ENCODE measurements at places on chromosomes 1 and 21.

GRCh38 chr1:10538646-10539355, 64.1 kb downstream of the PEX14 start:
- no peak for DNase-seq

DNA sequence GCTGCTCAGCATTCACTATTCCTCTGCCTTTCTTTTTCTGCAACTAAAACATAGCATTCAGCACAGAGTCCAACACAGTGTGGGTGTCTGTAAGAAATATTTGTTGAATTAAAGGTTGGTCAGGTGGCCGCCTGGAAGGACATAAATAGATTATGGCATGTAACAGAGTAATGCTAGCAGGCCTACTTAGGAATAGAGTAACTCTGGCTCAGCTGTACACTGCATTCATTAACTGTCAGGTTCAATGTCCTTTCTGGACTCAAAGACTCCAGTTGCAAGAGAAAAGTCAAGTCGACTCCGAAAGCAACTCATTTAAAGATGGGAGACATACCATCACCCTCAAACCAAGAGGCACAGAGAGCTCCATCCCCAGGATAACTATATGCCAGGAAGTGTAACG, 116.0 kb downstream of the LMX1A start:
- no peak for DNase-seq

GRCh38 chr1:240363315-240363714, 248.6 kb downstream of the GREM2 start:
- no peak for DNase-seq

DNA sequence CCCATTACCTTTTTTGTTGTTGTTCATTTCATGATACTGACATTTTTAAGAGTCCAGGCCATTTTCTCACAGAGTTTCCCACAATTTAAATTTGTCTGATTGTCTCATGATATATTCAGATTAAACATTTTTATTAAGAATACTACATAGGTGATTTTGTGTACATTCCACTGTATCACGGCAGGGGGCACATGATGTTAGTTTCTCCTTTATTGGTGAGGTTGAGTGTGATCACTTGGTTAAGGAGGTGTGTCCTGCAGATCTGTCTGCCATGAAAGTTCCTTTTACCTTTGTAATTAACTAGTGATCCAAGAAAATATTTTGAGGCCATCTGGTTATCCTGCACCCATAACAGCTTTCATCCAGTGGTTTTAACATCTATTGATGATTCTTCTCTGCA, 11.8 kb downstream of the RTCA start:
- DNase-seq, result peak; percentile 10

GRCh38 chr1:110002695-110003094, 18.1 kb downstream of the AHCYL1 start:
- no peak for DNase-seq

GRCh38 chr1:24236789-24237371, 49.8 kb upstream of the IFNLR1 start:
- DNase-seq, result no peak

- no peak for DNase-seq
Measured at GRCh38 chr1:7444363-7444762, 326.7 kb upstream of the VAMP3 start.

- no peak for DNase-seq
Measured at GRCh38 chr21:28742527-28742926, 250.2 kb downstream of the LTN1 start.

GRCh38 chr1:39632682-39633417, 6.6 kb downstream of the HEYL start:
- no peak for DNase-seq

- DNase-seq, result no peak
Measured at GRCh38 chr1:65827346-65827745, 34.7 kb downstream of the PDE4B start.

DNA sequence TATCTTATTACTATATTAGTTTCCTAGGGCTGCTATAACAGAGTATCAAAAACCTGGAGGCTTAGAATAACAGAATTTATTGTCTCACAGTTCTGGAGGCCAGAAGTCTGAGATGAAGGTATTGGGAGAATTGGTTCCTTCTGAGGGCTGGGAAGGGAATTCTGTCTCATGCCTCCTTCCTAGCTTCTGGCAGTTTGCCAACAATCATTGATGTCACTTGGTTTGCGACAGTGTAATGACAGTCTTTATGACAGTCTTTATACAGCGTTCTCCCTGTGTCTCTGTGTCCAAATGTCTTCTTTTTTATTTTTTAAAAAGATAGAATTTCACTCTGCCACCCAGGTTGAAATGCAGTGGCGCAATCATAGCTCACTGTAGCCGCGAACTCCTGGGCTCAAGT, 15.8 kb upstream of the CENPF start:
- no peak for DNase-seq

DNA sequence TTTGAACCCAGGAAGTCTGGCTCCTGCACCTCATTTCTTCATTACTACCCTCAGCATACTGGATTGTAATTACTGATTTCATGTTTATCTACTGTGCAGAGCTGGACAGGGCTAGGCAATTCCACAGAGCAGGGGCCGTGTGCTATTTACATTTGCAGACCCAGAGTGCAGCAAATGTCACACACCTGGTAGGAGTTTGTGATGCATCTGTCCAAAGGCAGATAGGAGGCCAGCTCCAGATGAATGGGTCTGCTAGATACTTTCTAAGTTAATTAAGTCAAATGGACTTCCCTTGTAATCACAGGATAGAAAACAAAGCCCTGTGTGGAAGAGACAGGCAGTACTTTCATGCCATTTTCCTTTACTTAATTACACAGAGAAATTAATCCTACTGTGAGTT, 46.2 kb downstream of the PGBD5 start:
- DNase-seq, result no peak

- no peak for DNase-seq
Measured at GRCh38 chr1:107943694-107944093, 21.3 kb downstream of the VAV3 start.

DNA sequence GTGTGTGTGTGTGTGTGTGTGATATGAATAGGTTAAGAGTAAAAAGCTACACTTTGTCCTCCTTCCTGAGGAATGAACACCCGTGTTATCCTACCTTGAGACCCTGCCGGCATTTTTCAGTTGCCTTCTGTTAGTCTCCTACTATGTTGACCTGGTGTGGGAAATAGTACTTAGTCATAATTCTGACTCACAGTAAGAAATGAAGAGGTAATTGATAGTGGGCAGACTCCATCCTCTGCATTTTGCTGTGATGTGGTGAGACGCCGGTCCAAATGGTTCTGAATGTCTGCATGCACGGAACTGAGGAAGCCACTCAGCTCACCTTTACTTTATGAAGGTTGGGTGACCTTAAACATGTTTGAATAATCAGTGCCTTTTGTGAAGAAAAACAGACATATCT, 12.6 kb downstream of the CD101 start:
- no peak for DNase-seq

DNA sequence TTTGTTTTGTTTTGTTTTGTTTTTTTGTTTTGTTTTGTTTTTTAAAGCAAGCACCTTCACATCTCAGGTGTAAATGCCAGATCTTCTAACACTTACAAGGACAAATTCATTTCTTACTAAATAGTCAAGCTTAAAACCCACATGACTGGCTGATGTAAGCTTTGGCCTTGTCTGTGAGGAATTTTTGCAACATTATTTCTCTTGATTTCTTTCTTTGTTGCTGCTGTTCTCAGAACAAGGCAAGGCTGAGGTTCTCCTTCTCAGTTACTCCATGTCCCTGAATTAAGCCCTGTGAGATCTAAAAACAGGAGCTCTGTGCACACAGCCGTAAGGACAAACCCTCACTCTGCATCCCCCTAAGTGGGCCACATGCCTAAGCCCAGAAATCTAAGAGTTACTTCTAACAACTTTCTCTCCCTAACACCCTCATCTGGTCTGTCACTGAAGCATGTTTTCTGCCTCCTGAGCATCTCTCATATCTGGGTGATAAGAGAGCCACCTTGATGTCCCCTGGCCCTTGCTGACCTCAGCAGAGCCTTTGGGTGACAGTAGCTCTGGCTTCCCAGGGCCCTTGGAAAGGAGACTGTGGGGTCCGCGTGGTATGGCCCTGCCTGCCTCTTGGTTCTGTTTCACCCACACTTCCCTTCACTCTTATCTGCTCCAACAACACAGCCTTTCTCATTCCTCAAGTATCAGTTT, 81.2 kb upstream of the HOOK1 start:
- DNase-seq, result no peak

DNA sequence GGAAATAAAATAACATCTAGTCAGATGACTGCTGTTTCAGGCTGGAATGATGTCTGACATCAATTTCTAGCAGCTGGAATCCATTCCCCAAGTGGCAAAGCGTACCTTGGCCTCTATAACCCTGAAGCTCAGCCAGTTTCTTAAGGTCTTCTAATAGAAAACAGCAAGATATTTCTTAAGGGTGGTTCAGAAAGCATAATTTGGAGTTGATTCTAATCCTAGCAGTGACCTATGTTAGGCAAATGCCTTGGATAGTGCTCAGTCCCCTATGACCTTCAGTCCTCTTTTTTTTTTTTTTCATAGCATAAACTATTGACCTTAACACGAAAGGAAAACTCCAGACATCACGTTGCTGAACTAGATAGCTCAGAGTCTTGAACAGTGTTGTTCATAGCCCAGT, 56.5 kb downstream of the LAMC2 start:
- DNase-seq, result no peak

DNA sequence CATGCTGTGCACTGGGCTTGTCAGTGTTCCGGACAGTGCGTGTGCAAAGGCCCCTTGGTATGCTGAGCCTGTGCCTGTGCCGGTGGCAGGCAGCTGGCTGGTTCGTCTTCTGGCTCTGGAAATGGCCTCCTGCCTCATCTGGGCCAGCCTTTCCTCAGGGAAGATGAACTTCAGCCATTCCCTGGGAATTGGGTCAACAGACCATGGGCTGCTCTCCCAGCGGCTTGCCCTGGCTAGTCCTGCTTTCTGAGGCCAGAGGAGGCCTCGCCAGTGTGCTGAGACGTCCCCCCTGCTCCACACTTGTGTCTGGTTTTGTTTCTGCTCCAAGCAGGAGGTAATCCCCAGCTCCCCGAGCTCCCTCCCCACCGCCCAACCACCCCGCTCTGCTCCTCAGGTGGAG, 32.6 kb upstream of the RD3 start:
- DNase-seq, result no peak

- DNase-seq, result no peak
Measured at GRCh38 chr1:6171548-6172124, 8.5 kb downstream of the CHD5 start.

DNA sequence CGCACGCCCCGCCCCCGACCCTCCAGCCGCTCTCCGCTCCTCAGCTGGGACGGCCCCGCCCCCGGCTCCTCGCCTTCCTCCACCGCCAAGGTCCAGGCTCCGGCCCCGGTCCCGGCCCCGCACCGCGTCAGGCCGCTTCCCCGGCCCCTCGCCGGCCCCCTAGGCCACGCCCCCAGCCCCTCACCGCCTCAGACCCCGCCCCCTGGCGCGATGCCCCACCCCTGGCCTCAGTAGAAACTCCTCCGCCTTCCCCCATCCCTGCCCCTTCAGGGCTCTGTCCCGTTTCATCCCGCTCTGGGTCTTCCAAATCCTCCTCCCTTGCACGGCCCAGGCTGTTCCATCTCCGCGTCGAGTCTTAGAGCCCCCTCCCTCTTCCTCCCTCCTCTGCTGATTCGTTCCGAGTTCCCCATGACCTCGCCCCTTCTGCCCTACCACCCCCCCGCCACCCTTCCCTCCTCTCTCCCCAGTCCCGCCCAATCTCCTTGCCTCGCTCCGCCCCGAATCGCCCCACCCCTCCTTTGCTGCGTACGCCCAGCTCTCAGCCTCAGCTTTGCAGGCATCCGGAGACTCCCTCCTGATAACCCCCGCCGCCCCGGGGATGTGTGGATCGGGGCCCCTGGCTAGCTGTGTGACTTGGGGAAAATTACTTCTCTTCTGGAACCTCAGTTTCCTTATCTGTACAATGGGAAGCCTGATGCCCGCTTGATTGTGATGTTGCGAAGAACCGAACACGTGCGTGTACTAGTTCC, 448 bp upstream of the ASAP3 start:
- peak; percentile 82 for DNase-seq

DNA sequence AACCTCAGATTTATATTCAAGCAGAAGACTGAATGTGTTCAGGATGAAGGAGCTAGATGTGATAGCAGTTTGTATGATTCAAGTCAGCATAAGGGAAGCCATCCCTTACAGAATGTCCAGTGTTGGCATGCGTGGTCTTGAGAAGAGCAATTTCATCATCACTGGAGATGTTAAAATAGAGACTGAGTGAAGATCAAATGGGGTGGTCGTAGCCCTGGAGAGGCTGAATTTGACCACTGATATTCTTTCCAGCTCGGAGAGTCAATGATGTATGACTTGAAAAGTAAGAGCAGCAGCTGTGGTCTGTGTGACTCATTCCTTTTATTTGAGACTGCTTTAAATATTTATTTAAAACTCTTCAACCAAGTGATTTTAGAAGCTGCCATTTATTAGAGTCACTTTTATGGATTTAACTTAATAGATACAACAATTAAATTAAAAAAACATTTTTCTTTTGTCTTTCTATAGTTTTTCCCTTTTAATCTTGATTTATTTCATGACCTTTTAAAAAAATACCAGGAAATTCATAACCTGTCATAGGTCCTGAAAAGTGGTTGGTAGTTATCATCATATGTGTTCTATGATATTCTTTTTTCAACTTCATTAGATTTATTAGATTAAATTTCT, 15.5 kb downstream of the FMN2 start:
- DNase-seq, result no peak

- no peak for DNase-seq
Measured at GRCh38 chr21:25558123-25558522, 49.2 kb downstream of the MRPL39 start.

GRCh38 chr1:200982071-200982945, 41.2 kb downstream of the KIF21B start:
- no peak for DNase-seq

DNA sequence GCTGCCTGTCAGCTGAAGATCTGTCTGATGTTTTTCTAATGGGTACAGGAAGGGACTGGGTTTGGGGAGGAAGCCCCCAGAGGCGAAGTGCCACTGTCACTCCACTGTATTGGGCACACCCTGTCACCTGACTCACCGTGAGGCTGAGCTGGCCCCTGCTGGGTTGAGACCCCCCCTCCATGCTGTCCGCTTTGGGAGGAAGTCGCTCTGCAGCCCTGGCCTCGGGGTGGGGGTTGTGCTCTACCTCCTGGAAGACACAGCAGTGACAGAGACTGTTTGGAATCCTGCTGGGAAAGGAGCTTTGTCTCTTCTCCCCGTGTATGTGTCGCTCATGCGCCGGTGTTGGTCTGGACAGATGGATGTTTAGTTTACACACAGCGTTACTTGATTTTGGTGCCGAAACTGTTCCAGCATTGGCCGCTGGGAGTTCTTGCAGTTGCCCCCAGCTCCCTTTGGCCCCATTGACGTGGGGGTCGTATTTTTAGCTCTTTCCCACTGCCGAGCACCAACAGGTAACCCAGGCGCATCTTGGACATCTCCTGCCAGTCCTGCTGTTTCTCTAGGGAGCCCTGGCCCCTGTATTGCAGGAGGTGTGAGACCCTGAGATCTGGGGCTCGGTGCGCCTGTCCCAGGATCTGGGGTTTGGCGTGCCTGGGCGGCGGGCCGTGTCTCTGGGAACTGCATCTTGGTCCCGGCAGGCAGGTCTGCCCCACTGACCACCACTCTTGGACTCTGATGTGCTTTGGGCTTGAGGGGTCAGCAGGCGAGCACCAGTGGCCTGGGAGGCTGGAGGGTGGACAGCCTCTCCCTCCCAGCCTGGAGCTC, 30.3 kb downstream of the SLX9 start:
- DNase-seq, result no peak
